ENCODE measurements at places on chromosomes 7 and 10.

- no peak for DNase-seq
These were observed 54.5 kb upstream of the EMX2 start for GRCh38 chr10:117488004-117488403.

DNA sequence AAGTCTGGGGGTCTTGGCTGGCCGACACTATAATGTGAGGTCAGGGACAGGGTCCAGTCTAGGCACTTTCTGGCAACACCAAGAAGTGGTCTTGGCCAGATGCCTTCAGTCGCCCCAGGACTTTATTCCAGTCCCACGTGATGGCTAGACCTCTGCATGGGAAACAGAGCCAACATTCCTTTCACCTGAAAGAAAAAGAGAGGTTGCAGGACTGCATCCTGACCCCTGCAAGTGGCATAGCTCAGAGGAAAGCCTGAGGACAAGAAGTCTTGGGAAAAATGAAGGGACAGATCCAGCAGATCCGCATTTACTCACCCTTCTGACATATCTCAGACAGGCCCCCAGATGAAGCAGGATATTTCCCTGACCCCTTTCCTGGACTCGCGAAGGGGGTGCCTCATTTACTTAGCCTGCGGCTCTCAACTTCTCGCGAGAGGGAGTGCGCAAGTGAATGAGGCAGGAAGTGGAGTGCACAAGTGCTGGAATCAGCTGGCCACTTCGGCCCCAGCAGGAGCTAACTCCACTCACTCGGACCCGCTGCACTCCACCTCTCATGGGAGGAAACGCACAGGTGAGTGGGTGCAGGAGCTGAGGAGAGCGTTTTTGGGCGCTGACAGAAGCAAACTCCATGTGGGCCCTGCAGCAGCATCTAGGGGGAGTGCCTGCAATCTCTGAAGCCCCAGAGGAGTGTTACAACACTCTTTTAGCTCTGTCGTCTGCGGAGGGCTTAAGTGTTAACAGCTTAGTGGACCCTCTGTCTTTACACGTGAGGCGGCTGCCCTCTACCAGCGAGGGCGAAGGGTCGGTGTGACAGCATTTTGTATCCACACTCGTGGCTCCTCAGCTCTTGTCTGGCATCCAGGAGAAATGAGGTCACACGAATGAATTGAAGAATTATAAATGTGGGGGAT, 916.2 kb upstream of the GHITM start:
- DNase-seq, result no peak

- no peak for DNase-seq
These were observed 128.3 kb downstream of the NEBL start for GRCh38 chr10:20768843-20769242.

DNA sequence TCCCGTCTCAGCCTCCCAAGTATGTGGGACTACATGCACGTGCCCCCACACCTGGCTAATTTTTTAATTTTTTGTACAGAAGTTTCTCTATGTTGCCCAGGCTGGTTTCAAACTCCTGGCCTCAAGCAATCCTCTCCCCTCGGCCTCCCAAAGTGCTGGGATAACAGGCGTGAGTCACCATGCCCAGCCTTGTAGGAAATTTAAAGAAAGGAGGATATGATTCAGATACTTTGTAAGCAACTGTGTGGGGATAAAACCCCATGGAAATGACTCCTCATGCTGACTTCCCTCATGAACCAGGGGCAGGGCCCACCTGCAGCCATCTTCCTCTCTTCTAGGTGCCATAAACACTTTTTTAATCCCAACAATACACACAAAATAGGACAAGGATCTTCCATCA, 50.2 kb downstream of the APBB1IP start:
- DNase-seq, result no peak

- DNase-seq, result no peak
These were observed 5.1 kb downstream of the KEL start for GRCh38 chr7:142956951-142957623.

DNA sequence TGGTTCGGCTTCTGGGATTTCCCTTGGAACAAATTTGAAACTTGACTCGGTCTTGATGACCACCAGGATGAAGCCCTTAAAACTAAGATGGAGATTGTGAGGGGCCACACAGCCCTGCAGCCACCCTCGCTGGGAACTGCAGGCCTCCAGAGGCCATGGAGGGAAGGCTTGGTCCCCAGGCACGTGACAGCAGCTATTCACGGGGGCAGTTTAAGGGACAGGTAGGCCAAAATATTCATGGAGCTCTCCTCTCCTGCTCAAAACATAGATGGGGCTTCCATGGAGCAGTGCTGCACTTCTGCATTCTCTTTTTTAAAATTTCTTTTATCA, 137.0 kb downstream of the ADCY1 start:
- DNase-seq, result no peak

DNA sequence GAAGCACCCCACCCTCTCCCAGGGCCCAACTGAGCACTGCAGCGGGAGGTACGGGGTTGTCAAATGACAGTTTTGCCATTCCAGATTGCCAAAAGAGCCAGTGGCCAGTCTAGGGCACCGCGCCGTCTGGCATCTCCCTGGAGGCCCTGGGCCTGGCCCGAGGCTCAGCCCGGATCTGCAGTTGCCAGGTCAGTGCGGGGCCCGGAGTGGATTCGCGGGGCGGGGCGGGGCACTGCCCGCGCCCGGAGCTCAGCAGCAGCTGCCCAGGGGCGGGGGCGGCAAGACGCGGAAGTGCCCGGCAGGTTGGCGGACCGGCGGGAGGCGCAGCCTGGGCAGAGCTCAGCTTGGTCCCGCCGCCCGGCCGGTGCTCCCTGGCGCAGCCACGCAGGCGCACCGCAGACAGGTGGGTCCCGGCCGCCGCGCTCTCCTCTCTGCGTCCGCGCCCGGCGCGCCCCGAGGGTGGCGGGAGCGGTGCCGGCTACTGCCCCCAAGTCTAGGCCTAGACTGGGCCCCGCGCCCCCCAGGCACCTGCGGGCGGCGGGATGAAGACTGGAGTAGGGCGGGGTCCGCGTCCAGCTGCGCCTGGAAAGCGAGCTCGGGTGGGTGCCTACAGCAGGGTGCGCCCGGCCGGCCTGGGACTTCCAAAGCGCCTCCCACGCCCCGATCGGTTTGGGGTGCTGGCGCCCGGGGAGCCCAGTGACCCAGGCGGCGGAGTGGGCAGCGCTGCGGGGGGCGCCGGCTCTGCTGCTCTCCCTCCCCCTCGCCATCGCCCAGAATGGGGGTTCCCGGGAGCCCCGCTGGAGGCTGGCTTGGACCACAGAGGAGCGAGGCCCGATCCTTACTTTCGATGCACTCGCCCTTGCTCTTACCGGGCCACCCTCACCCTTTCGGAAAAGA, at the start of gene IRF5:
Gene IRF5 (plus strand): TSS at position 281 of the 897 bp plus-strand sequence. CDS start 4,155 bp downstream, outside the sequence.
- DNase-seq, result no peak

DNA sequence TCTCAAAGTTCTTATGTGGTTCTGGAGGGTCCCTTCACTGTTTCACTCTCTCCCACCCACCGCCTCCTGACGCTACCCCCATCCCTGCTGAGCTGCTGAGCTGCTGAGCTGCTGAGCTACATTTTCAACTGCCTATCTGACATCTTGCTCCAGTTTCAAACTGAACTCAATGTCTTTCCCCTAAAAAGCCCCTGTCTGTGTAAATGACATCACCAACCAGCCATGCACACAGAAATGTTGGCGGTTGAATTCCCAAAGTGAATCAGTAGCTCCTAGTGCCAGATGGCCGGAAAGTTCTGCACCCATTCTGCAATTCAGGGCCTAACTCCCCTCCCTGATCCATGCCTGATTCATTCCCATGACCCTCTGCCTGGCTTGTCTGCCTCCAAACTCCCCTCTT, 71.2 kb downstream of the WNT2 start:
- DNase-seq, result no peak

DNA sequence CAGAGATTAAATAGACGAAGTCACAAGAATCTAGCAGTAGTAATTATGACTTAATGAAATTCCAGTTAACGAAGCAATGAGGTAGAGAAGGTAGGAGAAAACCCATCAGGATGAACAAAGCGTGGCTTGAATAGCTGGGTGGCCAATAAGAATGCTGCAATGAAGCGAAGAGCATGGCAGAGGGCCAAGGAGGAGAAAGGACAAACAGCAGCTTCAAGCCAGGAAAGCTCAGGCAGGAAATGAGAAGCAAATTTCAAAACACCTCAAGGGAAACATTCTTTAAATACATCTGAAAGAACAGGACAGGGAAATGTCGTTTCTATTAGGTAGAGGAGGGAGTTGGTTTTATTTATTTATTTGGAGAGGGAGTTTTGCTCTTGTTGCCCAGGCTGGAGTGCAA, 122.5 kb downstream of the KIAA1217 start:
- DNase-seq, result peak; percentile 75

DNA sequence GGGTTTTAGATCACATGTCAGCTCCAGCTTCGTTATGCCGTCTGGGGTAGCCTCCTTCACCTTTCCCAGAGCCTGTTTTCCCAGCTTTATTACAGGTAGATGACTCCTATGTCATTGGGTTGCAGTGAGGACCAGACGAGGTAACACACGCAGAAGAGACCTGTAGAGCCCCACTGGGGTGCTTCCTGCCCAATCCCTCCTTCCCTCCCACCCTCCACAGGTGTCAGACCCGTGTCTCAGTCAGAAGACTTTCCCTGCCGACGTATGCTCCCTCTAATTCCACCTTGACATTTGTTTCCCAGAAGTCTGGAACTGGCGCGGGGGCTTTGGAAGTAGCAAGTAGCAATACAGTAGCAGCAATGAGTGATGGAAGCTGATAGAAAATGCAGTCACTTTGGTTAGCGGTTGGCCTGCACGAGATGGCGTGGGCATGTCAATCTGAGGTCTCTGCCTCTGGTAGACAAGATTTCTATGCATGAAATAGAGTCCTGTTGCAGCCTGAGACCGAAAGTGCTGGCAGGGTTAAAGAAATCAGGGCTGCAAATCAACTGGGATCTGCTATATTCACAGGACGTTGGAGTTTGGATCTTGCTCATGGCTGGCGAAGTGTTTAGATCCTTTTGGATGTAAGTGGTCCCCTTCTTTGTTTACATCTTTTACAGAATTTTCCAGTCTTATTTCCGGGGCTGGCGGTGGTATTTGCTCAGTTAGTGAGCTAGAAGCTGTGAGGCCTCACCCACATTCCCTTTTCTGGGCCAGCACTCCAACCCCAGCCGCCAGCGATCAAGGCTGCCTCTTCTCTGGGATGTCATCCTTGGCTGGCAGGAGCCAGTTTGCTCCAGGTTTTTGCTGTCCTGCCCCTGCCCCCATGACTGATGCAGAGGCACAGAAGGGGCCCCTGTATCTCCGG, 78.3 kb upstream of the KMT2C start:
- DNase-seq, result no peak

Data from gastrocnemius medialis (tissue), 4 donors.